WTC11 (cell line): ENCODE measurements at places on chromosomes 2 and 18.
A peak's percentile ranks its signal among the peaks of the same experiment; 100 is the strongest.

- no peak for DNase-seq
Observed at GRCh38 chr18:49650426-49650891, 88.6 kb downstream of the LIPG start.

GRCh38 chr18:79896738-79897137 lies 54.7 kb downstream of the SLC66A2 start:
- DNase-seq, result no peak

DNA sequence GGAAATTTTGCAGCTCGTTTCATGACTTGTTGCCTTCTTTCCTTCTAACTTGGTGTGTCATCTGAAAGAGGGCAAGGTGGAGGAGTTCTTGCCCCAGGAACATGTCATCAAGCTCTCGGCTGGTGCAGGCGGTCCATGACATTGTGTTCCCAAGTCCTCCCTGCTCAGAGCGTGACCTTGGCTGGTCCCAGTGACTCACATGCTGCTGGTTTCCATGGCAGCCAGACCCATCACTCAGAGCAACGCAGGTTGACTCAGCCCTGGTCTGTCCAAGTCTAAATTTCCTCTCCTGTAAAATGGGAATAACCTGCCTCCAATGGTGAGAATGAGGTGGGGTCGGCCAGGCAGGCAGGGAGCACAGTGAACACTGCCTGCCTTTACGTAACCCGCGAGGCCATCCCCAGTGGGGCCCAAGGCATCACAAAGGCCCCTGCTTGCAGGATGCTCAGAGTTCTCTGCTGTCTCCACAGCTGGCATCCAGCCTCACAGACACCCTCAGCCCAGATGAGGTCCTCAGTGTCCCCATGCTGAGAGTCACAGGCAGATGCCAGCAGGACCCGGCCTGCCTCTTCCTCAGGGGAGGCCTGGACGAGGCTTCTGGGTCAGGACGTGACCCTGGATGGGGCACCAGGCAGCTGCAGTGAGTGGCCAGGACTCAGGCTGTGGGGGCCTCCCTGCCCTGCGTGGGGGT lies 143.7 kb downstream of the TPO start:
- no peak for DNase-seq

DNA sequence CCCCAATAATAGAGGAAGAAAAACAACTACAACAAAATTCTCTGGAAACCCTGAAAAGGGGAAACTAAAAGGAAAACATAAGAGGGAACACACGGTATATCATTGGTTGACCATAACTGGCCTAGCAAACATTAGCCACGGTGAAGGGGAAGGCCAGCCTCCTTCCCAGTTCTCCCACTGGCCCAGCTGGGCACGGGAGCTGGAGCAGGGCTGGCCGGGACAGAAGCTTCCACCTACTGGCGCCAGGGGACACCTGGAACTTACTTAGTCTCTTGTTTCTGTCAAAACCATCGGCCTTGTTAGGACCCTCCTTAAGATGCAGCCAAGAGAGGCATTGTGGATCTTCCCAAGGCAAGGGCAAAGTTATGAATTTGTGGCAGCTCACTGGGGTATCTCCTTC lies 56.1 kb upstream of the DLGAP1 start:
- no peak for DNase-seq

DNA sequence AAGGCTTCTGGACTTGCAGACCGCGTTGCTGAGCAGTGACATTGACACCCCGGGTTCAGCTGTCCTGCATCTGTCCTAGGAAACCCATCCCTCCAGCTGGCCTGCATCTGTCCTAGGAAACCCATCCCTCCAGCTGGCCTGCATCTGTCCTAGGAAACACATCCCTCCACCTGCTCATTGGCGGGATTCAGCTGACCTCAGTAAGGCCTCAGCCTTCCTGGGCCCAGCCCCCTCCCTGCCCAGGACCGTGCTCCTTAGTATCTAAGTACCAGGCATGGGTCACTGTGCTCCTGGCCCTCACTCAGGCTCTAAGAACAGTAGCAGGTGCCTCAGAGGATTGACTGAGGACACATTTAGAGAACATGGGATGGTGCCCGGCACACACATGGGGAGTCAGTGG lies 1.2 kb downstream of the MLPH start:
- no peak for DNase-seq

DNA sequence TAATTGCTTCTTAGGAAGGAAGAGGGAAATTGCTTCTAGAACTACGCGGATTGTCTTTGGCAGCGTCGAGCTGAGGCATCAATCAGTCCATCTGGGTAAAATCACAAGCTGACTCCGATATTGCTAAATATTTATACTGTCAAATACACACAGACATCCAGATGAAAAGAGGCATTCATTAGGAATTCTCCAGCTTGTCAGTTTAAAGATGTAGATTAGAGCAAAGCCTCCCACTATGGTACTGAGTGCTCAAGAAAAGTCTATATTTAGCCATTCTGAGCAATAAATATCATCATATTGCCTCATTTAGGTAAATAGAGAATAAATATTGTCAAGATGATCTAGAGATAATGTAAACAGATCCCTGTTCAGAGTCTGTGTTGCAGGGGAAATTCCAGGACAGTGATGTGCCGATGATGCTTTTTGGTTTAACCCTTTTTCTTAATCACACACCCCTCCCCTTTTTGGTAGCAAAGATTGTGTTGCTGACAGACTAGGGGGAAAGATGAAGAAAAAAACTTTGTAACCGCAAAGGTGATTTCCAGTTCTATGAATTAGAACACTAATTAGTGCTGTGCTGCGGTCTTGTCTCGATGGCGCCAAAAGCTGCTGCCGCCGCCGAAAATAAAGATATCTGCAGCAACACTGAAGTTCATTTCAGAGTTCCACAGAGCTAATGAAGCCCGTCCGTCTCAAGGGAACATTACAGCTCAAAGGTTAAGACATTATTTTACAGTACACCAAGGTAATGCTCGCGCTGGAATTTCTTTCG lies 171.8 kb downstream of the PTGR3 start:
- DNase-seq, result no peak

DNA sequence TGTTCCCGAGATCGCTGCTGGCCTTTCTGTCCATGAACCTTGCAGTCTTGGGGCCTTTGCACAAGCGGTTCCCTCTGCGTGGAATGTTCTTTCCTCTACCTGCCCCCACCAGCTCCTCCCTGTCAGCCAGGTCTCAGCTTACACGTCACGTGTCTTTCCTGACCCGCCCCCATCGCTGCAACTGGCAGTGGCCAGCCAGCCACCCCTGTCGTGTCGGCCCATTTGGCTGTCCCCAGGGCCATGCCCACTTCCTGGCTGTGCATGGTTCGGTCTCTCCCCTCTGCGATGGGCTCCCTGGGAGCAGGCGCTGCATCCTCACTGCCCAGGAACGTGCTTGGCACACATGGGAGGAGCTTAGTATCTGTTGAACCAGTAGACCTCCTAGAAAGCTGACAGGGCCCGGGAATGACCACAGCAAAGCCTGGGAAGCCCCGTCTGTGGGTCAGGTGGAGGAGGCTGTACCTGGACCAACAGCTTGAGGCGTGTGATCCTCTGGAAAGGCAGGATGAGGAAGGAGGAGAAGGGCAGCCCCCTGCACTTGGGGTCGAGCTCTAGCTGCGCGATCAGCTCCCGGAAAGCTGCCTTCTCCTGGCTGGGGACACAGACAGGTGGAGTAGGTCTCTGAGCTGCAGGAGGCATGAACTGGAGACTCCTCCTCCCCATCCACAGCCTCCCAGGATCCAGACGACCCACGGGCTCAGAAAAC lies 21.0 kb downstream of the SNORC start:
- peak; percentile 77 for DNase-seq

DNA sequence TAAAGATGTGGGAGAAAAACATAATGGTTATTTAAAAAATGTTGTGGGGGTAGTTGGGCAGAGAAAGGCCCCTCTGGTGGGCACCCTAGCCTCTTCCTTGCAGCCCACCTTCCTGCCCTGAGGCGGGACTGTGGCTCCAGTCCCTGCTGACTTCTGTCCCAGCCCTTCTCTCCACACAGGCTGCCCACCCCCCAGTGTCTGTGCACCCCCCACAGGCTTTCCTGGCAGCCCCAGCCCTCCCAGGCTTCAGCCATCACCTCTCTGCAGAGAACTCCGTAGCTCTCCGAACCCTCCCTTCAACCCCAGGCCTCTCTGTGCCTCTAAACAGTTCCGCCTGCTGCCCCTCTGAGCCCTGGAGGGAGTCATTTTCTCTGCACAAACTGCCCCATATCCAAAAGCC lies 75.4 kb downstream of the DYSF start:
- peak; percentile 6 for DNase-seq

GRCh38 chr2:160363055-160363454 lies 130.6 kb downstream of the RBMS1 start:
- no peak for DNase-seq

DNA sequence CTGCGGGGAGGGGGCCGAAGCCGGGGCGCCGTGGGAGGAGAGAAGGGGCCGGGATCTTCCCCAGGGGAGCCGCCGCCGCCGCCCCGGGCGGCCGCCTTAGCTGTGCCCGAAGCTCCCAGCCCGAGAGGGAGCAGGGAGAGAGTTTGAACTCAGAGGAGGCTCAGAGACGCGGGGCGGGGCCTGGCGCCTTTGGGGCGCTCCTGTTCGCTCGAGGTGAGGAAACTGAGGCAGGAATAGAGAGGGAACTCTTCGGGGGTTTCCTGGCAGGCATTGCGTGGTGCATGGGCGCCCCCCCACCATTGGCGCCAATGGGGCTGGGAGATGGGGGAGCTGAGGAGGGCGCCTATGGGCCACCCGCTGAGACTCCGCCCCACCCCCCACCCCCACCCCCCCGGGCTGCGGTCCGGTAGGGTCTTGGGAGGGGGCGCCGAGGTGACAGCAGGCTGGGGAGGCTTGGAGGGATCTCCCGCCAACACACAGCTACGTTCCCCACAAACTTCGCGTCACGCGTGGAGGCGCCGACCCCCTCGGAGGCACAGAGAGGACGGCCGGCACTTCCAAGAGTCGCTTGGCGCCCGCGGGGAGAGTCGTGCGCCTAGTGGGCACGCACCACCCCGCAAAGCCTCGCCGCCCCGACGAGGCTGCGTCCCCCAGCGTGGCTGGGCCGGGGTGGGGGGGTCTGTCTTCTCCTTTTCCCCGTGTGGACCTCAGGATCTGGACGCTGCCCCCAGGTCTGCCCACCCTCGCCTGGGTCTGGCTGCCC lies 680 bp downstream of the CTDSP1 start:
- no peak for DNase-seq

GRCh38 chr2:208722731-208723130 lies 316.1 kb downstream of the PTH2R start:
- no peak for DNase-seq

DNA sequence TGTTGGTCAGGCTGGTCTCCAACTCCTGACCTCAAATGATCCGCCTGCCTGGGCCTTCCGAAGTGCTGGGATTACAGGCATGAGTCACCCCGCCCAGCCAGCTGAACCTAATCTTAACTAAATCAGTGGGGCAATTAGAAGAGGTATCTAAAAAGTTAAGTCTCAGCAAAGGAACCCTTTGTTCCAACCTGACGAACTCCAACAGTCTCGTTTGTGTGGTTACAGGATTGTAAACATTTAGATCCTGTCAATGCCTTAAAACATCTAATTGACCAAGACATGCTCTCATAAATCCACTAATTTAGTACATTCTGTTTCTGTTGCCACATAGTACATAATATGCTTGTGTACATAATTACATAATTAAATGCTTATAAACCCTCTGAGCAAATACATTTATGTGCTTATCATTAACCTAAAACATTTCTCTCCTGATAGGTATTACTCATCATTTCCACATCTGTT lies 31.1 kb upstream of the STK39 start:
- DNase-seq, result no peak

- no peak for DNase-seq
Observed at GRCh38 chr2:134308474-134309385, 54.9 kb downstream of the MGAT5 start.

DNA sequence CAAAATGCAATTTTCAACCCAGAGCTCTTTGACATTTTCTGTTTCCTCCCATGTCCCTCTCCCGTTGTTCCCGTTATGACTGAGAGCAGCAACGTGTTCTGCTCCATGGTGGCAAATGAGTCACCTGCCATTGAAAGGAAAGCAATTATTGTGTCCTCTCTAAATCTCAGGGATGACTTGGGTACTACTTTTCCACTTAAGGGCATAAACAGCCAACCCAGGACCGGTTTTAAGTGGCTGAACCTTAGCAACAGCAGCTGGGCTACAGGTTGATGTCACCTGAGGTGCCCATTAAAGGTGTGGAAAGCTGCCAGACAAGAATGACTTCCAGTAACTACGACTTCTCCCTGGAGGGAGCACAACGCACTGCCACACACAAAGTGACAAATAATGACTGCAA lies 236.8 kb downstream of the NCKAP5 start:
- no peak for DNase-seq

DNA sequence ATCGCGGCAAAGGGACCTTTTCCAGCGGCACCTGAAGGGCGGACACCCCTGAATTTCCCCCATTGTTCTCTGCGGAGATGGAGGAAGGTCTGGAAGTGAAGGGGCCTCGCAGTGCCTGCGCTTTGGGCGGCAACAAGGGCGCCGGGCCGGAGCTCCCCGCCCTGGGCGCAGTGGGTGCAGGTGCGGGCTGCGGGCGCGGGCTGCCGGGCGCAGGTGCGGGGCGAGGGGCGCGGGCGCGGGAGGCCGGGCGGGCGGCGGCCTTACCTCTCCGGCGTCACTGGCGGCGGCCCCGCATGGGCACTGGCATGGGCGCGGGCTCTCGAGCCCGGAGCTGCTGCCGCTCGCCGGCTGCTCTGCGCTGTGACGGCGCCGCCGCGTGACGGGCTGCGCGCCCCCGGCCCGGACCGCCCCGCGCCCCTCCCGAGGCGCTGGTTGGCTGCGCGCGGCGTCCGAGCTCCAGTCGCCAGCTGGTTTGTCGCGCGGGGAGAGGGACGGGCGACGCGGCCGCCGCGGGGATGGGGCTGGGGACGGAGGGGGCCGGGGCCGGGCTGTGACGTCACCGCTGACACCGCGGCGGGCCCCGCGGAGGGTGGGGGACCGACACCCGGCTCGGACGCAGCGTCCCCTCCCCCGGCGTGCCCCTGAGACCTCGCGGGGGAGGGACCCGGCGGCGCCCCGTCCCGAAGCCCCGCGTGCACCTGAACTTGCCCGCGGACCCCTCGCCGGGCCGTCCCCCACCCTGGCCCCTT lies at the start of gene KIF1A:
KIF1A (minus strand) TSS at position 362 of the 749 bp plus-strand sequence. CDS start 22,467 bp downstream, outside the sequence.
- peak; percentile 80 for DNase-seq

- no peak for DNase-seq
Observed at GRCh38 chr2:23244617-23245016, 140.4 kb upstream of the KLHL29 start.

DNA sequence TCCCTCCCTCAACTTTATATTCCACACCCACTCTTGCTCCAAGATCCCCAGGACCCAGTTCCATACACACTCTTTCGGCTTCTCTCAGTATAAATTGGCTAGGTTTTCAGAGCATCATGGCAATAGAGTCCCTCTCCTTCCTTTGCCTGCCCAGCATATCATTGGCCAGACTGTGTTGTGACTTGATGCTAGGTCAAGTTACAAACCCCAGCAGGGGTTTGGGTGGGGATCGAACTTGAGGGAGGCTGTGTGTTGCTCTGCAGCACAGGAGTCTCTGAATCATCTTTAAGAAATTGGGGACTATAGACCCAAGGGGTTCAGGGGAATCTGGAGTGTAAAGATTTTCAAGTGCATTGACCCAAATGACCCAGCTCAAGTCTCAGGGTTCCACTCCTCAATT lies 477.5 kb upstream of the MEIS1 start:
- DNase-seq, result no peak

- DNase-seq, result no peak
Observed at GRCh38 chr2:233980955-233981561, 63.9 kb downstream of the TRPM8 start.

- no peak for DNase-seq
Observed at GRCh38 chr2:28558158-28558820, 62.4 kb downstream of the PLB1 start.
